Left ventricle myocardium superior (tissue), 1 donor: ENCODE measurements at places on chromosomes 4 and X.

DNA sequence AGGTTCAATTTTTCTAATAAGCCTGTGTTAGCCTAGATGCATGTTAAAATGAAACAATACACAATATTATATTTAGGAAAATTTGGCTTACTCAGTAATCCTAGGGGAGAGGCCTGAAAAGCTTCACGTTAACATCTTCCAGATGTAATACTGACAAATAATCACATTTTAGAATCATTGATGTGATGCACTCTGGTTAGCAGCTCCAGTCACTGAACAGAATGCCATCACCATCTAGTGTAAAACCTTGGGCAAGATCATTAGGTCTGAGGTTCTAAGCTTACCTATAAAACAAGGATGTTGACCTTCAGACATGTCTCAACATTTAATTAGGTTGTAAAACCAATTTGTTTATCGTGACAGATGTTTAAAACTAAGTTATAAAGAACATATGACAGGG, 1704.8 kb downstream of the STIM2 start:
- DNase-seq, result no peak

GRCh38 chr4:932713-933070, 432 bp downstream of the TMEM175 start:
- DNase-seq, result no peak

GRCh38 chrX:134026565-134027311, 41.3 kb upstream of the GPC3 start:
- DNase-seq, result no peak

GRCh38 chrX:75642811-75643361, 120.0 kb upstream of the ZDHHC15 start:
- DNase-seq, result no peak

DNA sequence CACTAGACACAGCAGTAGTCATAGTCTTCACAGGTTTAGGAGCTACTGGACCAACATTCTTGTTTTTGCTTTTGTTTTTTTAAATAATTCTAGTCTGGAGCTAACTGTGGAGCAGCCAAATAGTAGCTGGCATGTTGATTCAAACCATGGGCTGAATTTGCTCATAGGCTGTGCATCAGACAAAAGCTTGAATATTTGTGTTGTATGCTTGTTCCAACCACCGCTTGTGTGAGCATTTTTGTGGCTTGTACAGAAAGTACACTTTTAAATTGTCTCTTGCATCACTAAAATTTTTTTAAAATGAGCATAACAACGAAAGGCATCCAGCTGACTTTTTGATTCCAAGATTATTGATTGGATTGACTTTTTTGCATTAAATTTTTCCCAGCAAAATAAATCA, 39.6 kb downstream of the CCNI start:
- no peak for DNase-seq

DNA sequence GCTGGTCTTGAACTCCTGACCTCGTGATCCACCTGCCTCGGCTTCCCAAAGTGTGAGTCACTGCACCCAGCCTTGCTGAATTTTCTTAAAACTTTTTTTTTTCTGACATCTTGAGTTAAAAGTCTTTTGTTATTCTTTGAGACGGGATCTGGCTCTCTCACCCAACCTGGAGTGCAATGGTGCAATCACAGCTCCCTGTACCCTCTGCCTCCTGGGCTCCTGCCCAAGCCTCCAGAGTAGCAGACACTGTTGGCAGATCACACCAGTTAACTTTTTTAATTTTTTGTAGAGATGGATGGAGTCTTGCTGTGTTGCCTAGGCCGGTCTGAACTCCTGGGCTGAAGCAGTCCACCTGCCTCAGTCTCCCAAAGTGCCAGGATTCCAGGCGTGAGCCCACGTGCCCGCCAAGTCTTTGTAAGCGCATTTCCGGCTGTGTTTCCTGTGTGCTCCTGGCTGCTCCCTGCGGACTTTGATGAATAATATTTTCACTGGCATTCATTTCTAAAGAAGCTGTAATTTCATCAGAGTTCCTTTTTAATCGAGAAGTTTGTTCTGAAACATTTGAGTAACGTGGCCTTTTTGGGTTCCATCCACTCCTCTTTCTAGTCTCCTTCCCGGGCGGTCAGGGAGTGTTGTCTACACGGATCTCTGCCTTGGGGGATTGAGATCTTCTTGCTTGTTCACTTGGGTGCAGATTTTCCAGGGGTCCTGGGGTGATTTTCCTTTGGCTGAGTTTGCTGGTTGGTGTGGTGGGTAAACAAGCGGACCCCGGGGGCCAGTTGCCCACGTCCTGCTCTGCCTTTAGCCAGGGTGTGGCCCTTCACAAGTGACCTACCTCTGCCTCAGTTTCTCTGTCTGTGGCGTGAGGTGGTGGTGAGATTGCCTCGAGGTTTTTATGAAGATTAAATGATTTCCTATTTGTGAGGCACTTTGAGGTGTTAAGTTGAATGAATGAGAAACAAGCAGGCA, 44.4 kb downstream of the PCGF3 start:
- DNase-seq, result no peak
